ENCODE measurements at places on chromosomes 13 and 19. TPM values are rescaled to one million over a fixed set of nuclear protein-coding genes. Genes with fewer than 3 reads are reported as not detected.

TLE2 gene
- total RNA-seq = 14.9 TPM

DNA sequence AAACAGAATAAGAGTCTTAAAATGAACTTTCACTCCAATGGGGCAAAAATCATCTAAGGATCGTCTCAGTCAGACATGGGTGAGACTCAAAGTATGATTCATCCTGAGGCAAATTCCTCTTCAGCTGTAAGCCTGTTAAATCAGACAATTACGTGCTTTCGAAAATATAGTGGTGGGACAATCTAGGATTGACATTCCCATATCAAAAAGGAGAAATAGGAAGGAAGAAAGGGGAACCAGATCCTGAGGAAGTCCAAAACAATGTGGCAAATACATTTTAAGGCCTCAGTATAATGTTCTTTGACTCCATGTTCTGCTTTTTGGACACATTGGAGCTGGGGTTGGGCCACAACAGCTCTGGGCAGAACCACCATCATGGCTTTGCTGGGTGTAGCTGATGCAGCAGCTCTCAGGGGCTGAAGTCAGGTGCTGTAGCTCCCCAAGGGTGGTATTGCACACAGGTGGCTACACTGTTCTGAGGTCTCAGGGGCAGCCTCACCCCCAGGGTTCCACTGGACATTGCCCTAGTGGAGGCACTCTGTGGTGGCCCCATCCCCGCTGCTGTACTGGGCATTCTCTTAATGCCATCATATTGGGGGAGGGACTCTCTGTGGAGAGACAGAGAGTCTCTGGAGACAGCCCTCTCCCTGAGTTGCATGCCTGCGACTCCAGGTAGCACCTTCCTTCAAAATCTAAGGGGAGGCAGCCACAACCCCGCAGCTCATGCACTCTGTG lies 5.7 kb upstream of the FPR3 start:
- no peak for DNase-seq

DNA sequence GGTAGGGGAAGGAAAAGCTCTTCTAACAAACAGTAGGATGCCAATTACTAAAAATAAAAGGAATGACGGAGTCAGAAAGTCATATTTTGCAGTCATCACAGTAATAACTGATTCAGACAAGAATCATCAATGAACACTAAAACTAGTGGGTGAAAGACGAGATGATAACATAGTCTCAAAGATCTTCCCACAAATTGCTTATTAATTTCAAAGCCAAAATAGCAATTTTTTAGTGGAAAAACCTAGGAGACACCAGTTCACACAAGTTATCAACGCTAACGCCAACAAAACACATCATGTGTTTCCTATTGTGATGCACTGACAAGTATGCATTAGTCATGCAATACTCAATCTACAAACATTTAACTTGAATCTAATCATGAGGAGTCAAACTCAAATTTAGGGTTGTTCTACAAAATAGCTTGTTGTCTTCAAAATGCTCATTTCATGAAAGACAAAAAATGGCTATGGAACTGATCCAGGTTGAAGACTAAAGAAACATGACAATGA lies 18.6 kb downstream of the ZNF233 start:
- no peak for DNase-seq

MUC16 gene
- total RNA-seq = not detected

RNF113B gene
- not detected for total RNA-seq

DNA sequence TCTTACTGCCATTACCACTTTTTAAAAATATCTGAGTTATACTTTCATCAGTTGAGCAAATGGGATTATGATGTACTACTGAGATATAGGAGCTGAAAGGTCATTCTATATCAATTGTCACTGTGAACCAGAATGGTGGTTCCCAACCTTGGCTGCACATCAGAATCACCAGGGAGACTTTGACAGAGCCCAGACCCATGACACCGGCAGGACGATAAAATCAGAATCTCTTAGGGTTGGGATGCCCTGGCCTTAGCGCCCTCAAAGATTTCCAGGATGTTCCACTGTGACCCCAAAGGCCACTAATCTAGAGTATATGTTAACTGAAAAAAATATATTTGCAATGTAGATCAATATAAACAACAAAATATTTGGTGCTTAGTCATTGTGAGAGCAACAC lies 355.1 kb downstream of the LIG4 start:
- DNase-seq = no peak

S1PR4 gene
- not detected for total RNA-seq

PPP1R12C gene
- total RNA-seq = 135 TPM
